ENCODE measurements at places on chromosomes 2 and 18. TPM values are rescaled to one million over a fixed set of nuclear protein-coding genes. Genes with fewer than 3 reads are reported as not detected.

- ATAC-seq, result peak; percentile 11
Measured at GRCh38 chr2:240217431-240218301, 77.2 kb upstream of the OTOS start.

- no peak for ATAC-seq
Measured at GRCh38 chr2:3611589-3611988, 16.7 kb downstream of the COLEC11 start.

- no peak for ATAC-seq
Measured at GRCh38 chr18:24930971-24931370, 421.0 kb downstream of the ZNF521 start.

- no peak for ATAC-seq
Measured at GRCh38 chr2:130371723-130372054, 15.8 kb downstream of the PTPN18 start.

- ATAC-seq, result no peak
Measured at GRCh38 chr2:27255187-27255586, 7.7 kb downstream of the SLC30A3 start.

- ATAC-seq, result peak; percentile 19
Measured at GRCh38 chr2:96320728-96321622, 4.1 kb upstream of the ITPRIPL1 start.

DNA sequence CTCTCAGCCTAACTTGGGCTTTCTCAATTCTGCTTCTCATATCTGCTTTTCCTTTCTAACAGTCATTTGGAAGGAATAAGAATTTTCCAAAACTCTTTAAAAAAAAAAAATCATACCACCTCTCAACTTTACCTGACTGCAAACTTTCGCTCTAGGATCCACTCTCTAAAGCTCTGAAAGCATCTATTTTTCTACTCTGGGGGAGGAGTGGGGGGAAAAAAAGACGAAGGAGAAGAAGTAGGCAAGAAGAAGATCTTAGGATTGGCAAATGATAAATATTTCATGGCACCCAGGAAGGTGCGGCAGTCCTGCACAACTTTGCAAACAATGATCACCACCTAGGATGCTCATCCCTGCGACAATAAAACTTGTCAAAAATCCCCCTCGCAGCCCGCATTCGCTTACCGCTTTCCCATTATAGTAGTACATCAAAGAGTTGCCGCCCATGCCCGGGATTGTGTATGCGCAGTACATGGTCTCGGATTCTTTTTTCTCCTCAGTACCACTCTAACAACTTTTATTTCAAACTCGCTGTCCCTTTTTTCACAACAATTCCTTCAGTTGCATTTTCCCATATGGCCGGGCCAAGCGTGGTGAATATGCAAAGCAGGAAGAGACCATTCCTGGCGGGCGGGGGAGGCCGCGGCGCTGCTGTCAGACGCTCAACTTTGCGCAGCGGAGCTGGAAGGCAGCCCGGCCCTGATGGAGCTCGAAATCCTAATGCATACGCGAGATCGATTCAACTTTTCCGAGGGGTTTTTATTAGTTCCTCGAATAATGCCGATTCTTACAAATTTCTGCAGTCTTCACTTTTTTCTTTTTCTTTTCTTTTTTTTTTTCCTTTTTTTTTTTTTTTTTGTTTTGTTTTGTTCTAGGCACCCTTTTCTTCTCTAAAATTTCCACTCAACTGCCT lies 266.5 kb downstream of the TCF4 start:
- ATAC-seq, result peak; percentile 89

GRCh38 chr2:195579776-195580555 lies 77.1 kb upstream of the SLC39A10 start:
- ATAC-seq, result no peak

DNA sequence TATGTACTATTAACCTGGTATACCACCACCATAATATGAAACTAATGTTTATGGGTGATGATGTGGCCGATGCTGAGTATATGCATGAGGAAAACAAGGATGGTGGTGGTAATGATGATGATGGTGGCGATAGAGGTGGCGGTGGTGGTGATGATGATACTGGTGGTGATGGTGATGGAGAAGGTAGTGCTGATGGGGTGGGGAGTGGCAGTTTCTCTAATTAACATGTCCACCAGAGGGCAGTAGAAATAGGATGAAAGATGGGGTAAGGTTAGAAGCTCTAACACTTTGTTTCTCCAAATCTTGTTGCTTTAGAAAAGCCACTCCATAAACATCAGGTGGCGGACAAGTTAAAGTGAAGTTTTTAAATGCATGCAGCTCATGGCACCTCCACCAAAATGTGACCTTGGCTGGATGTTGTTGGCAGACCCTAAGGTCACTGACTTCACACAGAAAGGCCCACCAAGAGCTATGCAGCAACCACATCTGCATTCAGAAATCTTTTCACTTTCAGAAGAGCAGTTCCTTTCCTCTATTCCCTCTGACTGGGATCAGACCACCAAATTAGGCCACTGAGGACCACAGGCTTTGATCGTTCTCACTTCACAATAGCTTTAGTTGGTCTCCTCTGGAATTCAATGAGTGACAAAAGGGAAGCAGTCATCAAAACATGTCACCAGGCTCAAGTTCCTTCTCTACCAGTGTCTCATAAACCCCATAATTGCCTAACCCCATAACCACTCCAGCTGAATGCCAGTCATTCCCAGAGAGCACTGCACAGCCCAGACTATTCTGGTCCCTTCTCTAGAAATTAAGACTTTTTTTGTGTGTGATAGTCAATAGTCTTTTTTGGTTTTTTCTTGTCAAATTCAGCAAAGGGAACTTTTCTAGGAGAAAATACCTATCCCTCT lies 7.5 kb upstream of the BCL11A start:
- ATAC-seq, result peak; percentile 76

GRCh38 chr2:43226955-43227829 lies 786 bp upstream of the ZFP36L2 start:
- peak; percentile 69 for ATAC-seq

- no peak for ATAC-seq
Measured at GRCh38 chr2:205901491-205901890, 184.5 kb downstream of the INO80D start.

DNA sequence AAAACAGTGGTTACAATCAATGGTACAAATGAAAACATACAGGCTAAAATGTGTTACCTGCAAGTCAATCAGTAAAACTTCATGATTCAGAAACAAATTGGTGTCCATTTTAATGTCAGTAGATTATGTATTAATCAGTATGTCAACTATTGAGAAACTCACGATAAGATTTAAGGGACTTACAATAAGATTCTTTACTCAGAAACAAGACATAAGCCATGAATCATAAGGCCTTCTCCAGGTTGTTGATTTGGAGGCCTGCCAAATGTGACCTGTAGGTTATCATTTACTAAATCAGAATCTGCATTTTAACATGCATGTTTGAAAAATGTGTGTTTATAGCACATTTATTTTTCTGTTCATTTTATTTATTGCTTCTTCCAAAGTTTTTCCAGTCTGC lies 623.1 kb downstream of the CCDC85A start:
- ATAC-seq, result no peak

DNA sequence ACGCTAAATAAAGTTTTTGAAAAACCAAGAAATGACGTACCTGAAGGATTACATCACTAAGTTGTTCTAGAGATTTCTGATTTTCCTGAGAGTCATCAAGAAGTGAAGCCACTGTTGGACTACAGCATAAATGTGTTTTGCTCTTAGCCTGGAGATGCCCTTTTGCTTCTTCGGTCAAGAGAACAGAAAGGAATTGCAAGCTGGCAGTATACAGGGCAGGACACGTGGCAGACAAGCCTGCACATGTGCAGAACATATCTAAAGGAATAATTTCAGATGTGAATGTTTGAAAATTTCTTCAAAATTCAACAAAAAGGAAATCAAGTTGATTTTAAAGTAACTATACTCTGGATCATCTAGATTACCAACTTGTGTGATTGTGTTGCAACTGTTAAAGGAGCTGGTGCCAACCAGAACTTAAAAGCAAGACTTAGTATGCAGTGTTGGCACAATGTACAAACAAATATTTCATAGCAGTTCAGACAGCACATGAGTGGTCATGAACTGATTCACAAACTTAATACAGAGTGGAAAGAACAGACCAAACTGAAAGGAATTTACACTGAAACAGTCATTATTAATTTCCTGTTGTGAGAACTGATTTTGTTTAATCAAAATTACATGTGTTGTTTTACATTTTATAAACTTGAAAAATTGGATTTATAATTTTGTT lies 100.4 kb upstream of the CD226 start:
- peak; percentile 67 for ATAC-seq

GRCh38 chr2:122329278-122329677 lies 573.8 kb downstream of the TSN start:
- no peak for ATAC-seq

GRCh38 chr2:221103930-221104329 lies 468.2 kb downstream of the EPHA4 start:
- ATAC-seq, result peak; percentile 11

RNF152 gene
- 7.7 TPM for total RNA-seq

COL3A1 gene
- 43.8 TPM for total RNA-seq

IL1RL2 gene
- 8.1 TPM for total RNA-seq

GPR35 gene
- total RNA-seq, result 0.24 TPM

KHK gene
- 3.5 TPM for total RNA-seq

MYCN gene
- 0.20 TPM for total RNA-seq
